ENCODE measurements at places on chromosomes 1 and 21.

DNA sequence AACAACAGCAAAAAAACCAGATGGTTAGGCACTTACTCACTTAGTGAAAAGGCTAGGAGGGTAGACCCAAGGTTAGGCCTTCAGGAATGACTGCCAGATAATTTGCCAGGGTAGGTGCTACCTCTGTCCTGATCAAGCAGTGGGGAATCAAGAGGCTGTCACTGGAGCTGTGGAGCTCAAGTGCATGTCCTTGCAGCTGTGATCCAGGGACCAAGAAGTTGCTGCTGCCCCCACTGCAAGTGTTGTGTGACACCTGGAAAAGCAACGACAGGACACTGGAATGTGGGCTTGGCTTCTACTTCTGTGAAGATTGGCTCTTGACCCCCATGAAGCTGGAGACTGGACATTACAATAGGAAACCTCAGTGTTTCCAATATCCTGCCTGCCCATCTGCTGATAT is 72.1 kb downstream of the PEX14 start:
- no peak for DNase-seq

GRCh38 chr21:38460171-38460742 is 38.0 kb downstream of the ERG start:
- DNase-seq, result no peak

DNA sequence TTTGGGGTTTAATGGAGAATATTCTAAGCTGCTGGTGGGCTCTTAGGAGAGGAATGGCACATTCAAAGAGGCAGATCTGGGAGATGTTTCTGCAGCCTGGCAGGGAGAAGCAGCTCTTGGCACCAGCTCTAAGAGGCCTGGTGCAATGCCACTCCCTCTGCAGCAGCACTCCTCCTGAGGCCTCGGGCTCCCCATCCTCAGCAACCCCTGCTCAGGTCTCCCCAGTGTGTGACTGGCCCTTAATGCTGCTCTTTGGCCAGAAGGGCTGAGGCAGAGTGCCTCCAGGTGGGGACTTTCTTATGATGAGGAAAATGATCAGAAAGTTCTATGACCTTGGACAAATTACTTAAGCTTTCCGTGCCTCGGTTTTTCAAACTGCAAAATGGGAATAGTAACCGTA is 55.5 kb downstream of the MAB21L3 start:
- no peak for DNase-seq

DNA sequence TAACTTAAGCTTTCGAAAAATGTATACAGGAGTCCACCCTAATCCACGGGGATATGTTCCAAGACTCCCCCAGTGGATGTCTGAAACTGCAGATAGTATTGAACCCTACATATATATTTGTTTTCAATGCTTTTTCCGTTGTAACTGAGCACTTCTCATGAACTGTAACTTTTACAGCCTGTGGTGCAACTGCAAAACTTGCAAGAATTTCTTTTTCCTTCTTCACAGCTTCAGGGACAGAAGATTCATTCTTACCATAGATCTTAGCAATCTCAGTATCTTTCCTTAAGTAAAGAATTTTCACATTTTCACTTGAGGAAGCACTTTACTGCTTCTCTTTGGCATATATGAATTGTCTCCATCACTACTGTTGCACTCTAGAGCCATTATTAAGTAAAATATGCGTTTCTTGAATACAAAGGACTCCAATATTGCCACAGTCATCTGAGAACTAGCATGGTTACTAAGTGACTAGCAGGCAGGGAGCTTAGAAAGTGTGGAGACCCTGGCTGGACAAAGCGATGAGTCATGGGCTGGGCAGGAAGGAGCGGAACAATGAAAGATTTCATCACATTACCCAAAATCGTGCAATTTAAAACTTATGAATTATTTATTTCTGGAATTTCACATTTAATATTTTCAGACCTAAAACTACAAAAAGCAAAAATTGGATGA is 14.1 kb downstream of the DPYD start:
- no peak for DNase-seq

GRCh38 chr21:28522014-28522799 is 470.5 kb downstream of the LTN1 start:
- DNase-seq, result no peak

GRCh38 chr1:156838972-156839371 is 19.9 kb downstream of the INSRR start:
- no peak for DNase-seq

DNA sequence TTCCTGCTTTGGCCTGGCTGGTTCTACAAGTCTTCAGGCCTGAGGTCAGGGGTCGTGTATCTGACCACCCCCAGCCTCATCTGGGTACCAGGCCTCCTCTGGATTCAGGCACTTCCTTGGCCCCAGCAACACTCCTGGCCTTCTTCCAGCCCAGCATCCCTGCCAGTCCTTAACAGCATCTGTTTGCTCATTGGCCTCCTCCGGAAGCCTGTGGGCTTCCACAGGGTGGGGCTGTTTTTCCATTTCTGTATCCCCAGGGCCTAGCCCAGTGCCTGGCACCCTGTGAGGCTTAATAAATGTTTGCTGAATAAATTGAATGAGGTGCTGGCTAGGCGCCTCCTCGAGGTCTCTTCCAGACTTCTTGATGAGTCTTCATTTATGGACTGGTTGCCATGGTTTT is 21.5 kb upstream of the GPR37L1 start:
- no peak for DNase-seq

DNA sequence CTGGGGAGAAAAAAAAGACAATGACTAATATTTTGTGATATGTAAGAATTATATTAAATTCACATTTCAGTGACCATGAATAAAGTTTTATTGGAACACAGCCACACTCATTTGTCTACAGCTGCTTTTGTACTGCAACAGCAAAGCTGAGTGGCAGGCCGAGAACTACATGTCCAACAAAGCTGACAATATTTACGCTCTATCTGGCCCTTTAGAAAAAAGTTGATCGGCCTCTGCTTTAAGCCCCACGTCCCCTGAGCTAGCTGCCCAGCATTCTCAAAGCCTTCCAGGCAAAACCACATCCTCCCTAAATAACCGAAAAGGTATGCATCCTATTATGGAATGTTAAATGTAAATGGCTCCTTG is 8.6 kb downstream of the SLC2A1 start:
- no peak for DNase-seq

DNA sequence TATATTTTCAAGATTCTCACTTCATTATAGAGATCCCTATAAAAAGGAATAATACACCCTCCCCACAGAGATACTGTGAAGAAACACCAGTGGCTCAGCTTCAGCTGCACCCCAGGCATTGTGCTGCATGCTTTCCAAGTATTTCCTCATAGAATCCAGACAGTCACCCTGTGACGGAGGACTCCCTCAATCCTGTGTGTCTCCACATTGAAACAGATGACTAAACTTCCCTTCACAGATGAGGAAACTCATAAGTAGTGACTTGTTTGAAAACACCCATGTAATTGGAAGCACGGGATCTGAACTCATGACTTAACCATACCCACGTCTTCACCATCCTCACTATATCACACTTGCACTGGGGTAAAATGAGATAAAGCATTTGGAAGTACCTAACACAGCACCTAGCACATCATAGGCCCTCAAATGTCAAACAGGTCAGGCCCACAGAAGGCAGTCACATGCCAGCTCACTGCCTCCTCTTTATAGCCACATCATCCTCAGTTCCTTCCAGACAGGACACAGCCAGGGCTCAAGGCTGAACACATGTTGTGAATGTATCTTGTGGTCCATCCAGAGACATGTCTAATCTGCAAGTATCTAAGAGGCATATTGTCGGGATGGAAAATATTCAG is 55.2 kb downstream of the GPR161 start:
- no peak for DNase-seq

GRCh38 chr1:206609229-206609991 is 2.9 kb downstream of the EIF2D start:
- DNase-seq, result no peak

Data from activated naive CD4-positive, alpha-beta T cell (primary cell).